ENCODE measurements at places on chromosomes 2 and 18.
A peak's percentile ranks its signal among the peaks of the same experiment; 100 is the strongest.

DNA sequence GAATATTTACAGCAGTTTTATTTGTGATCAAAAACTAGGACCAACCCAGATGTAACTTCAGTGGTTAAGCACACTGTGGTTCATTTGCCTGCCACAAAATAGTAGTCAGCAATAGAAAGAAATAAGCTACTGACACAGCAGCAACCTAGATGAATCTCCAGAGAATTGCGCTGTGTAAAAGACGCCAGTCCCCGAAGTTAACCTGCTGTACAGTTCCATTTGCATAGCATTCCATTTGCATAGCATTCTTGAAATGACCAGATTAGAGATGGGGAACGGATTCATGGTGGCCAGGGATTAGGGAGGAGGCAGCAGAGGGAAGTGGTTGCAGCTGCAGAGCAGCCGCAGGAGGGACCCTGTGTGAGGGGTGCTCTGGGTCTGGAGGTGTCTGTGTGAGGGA, 39.3 kb upstream of the NFATC1 start:
- DNase-seq: no peak

GRCh38 chr2:236940497-236940896, 145.2 kb upstream of the COPS8 start:
- no peak for DNase-seq

- DNase-seq: no peak
Observed at GRCh38 chr2:190746971-190747761, 98.3 kb downstream of the NAB1 start.

DNA sequence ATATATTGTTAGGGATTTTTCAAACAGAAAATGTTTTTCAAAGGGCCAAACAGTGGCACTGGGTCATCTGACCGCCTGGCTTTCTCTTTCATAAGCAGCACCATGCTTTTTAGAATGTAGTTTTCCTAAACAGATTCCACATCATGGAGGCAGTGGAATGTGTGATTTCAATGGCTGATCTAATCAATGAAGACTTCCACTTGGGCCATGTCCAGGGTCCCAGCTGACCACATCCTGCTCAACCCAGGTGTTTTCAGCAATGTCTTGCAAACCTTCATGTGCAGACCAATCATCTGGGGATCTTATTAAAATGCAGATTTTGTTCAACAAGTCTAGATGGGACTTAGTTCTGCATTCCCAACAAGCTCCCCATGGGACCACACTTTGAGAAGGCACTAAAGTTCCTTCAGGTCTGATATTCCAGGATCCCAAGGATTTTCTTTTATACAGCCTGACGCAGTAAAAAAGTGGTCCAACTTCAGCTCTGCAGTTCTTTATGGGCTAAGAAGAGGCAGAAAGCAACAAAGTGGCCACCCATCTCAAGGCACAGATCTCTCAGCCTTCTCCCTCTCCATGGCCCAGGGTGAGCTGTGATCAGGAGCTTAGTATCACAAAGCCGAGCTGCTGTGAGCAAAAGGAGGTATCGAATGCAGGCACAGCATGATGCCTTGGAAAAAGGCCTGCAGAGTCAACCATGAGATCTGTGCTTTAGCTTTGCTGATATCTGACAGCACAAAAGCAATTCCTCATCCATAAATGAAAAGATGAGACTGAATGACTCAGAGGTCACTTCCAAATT, 3.7 kb downstream of the ALKAL2 start:
- DNase-seq: no peak

DNA sequence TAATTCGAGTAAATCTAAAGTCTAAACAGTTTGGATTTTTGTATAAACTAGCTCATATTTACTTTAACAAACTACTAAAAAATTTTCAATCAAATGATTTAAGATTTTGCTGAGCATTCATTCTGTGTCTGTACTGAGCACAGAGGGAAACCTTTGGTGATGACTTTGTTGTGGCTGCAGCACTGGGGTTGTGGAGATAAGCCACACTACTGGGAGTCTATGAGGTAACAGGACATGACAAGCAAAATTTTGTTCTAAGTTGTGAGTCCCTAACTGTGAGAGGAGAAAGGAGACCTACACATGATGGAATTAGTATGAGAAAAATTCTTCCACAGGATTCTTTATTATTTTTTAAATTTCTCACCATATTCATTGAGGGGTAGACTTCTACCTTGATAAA, 933.7 kb upstream of the LRATD1 start:
- no peak for DNase-seq

DNA sequence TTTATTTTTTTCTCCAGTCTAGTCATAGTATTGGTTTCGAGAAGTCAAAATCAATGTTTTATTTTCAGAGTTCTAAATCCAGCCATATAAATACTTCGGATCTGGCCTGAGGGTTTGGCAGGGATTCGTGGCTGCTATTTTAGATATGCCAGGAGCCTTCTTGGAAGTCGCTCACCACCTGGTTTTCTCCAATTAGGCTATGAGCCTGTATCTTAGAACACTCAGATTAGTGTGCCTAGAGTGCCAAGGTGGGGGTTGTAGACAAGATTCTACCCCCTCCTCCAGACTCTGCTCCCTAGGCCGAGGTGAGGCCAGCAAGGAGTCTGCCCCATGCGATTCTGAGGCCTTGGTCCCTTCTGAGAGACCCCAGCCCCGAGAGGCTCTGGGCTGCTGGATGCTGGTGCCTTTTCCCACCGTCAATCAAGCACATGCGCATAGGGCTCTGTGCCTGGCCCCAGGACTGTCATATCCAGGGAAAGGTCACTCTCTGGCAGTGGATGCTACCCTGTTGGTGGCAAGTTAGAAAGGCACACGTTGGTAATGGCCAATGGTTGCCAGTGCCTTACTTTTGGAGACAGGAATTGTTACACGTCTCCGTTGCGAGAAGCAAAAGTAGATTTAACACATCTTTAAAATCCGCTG, 197.1 kb downstream of the AGAP1 start:
- DNase-seq: no peak

GRCh38 chr18:80147418-80148325, 38.6 kb downstream of the ADNP2 start:
- DNase-seq: no peak

DNA sequence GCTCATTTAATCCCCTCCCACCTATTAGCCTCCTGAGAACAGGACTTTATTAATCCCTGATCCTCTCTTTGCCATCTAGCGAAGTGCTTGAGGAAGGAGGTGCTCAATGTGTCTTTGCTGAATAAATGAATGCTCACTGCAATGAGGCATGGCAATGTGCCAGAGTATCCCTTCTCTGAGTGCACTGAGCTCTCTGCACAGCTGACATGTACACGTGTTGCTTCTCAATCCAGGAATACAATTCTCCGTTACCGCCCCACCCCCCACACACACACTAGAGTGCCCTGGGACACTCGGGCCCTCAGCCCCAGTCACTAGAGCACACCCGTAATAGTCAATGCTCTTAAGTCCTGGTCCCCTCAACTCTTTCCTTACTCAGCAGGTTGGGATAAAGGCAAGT, 41.4 kb downstream of the FAM178B start:
- DNase-seq: no peak

- no peak for DNase-seq
Observed at GRCh38 chr18:12429556-12429955, 21.8 kb downstream of the PRELID3A start.

GRCh38 chr2:175557810-175558377, 376.4 kb upstream of the ATP5MC3 start:
- no peak for DNase-seq

DNA sequence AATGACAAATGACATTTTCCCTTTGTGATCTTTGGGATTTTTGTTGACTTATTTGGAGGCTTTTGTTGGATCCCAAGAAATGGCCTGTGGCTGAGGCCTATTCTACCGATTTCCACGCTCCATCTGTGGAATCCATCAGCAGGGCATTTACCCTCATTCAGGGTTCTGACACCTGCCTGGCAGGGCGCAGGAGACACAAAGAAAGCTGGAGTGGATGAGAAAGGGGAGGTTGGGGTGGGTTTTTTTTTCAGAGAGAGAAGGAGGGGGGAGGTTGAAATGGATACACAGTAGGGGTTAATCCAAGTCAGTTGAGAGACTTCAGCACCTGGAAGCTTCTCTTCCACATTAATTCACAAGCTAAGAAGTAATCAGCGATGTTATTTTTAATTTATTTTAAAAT, 59.7 kb downstream of the PAX3 start:
- no peak for DNase-seq

DNA sequence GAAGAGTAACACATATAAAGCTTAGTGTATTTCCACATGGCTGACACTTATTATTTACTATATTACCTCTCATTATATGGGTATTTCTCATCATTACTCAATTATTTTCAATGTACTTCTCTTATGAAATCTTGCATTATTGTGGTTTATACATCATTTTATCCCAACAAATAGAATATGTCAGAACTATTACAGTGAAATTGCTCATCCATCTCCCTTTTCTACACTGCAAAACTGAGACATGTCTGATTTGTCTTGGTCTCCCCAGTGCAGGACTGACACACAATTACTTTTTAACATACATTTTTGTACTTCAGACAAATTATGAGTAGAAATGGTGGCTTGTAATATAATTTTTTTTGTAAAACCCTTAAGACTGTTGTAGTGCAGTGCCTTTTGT, 600.9 kb downstream of the PLCL1 start:
- DNase-seq: no peak

DNA sequence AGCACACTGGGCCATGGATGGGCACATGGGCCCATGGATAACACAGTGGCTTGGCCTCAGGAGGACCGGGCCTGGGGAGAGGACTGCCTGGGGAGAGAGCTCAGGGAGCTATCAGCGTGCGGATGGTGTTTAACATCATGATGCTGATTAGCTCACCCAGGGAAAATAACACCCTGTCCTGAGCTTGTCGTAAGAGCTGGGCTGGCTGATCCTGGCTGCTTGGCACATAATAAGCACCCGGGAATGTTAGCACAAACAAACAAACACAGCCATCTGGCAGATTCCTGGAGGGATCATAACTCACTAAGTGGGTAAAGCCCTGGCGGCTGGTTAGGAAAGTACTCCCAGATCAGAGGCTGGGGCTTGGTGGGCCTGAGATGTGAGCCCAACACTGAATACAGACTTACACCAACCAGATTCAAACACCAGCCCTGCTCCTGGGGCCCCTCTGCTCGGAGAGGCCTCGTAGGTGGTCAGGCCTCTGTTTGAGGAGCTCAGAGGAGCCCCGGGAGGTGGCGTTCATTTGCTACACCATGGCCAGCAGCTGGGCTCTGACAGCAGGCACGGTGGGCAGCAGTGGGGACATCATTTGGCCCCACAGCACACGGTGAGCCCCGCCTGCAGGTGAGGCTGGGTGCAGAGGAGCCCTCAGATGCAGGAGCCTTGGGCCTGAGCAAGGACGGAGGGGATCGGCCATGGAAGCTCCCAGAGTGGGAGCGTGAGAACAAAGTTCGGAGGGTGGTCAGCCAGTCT, 193.4 kb upstream of the HDAC4 start:
- DNase-seq: no peak

- no peak for DNase-seq
Observed at GRCh38 chr18:79548077-79548450, 131.5 kb upstream of the CTDP1 start.

GRCh38 chr2:51424418-51424817, 392.5 kb upstream of the NRXN1 start:
- DNase-seq: no peak

DNA sequence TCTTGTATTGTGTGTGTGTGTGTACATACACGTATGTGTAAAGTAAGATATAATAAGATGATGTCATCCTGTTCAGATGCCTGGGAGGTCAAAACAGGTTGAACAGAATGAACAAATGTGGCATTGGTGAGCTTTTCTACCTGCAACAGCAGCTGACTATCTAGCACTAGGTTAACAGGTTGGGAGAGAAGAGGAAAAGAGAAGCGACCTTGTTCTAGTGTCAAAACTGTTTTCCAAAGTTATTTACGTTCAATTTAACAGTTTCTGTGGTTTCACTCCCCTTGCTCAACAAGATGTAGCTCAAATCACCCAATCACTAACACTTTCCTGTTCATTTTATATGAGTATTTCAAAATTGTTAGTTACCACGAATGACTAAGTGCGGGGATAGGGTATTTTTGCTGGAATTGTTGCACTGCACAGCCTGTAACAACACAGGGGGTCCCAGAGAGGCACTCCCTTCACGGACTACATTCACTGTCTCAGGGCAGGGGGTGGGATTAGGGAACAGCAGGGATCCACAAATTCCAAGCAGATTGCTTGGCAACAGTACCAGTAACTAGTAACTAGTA, 67.5 kb upstream of the DTNB start:
- peak; percentile 34 for DNase-seq

- no peak for DNase-seq
Observed at GRCh38 chr2:13401312-13401711, 684.6 kb downstream of the TRIB2 start.

GRCh38 chr2:127410871-127411652, 7.2 kb upstream of the PROC start:
- no peak for DNase-seq

DNA sequence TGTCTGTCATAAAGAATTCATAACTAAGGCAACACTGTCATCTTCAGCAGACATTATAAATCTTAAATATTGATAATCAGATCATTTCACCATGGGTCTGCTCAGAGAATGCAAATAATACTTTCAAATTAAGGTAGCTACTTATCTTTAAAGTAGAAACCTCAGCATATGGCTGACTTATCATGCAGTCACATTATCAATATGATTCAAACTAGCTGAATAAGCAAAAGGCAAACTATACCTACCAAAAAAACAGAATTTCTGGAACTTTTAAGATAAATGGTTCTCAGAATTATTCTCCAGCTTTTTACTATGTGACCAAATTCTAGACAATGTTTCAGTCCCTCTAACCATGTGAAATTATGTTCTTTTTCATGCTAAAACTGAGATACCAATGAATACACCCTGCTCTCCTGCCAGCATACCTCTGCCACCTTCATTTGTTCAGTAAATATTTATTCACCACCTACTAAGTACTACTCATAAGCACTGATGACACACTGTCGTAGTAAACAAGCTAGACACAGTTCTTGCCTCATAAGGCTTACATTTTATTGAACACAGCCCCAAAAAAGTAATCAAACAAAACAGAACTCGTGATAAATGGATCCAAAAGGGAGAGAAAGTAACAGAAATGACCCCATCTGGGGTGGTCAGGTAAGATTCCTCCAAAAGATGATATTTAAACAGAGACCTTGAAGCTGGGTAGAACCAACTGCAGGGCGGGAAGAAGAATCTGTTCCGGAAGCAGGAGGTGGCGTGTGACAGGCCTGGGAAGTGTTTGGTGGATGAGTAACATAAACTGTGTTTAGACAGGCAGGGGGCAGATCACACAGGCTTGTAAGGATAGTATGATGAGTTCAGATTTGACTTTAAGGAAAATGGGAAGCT, 17.7 kb downstream of the SPIRE1 start:
- DNase-seq: no peak

Data from GF-D8 (cell line).